ENCODE measurements at places on chromosomes 3 and 15.

DNA sequence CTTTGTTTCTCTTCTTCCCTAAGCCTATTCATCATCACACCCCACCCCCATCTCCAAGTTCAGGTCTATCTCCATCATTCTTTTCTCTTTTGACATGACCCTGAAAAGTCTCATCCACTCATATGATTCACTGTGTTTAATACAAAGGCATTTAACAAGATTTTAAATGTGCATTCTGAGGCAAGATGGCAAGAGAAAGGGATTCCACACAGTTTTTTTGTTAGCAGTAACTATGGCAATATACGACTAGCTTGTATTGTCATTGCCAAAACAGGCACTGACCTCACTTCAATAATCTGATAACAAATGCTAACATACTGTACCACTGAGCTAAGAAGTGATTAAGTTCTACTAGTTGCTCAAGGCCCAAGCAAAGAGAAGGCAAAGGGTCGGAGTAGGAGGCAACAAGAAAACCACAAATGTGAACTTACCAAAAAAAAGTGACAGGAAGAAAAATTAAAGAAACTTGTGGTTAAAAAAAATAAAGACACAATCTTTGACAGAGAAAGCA, 53.2 kb downstream of the FBN1 start:
- no peak for DNase-seq

GRCh38 chr3:161351330-161351729, 20.0 kb downstream of the SPTSSB start:
- no peak for DNase-seq

DNA sequence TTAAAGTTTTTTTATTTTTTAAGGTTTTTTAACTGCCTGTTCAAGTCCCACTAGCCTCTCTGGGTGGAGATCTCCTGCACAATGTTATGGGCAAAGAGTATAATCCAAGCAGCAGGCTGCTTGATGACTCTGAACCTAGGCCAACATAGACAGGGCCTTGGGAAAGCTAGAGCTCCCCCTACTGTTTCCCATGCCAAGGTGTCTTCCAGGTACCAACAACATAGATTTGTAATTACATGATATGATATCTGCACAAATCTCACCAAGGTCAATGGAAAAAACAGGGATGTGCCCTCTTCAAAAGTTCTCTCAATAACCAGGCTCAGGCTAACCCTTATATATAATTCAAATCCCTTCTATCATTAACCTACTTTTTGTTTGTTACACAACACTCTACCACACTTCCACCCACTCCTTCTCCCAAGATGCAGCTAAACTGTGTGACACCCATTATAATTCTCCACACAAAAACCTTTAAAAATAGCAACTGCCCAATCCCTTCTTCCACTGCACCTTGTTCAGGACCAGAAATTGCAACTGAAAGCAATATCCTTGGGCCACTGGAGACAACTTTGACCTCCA, 43.8 kb downstream of the RBM15B start:
- no peak for DNase-seq

- no peak for DNase-seq
Measured at GRCh38 chr15:31013863-31014607, 22.6 kb upstream of the MTMR10 start.

GRCh38 chr3:172568701-172569100, 45.5 kb upstream of the TNFSF10 start:
- DNase-seq, result no peak

DNA sequence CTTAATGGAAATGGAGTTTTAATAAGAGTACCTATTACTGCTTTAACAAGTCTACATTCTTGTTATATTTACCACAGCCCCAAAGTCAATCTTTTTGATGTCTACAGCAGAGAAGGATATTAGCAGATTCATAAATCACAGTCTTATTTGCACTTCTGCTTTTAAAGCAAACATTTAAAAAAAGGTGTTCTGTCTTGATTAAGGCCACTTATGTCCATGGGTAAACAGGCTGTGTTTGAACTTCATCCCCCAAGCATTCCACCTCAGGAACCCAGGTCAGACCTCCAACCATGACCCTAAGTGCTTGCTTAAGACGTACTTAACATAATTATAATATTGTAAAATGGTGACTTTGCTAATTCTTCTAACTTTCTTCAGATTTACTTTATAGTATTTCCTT, 113.4 kb downstream of the CMSS1 start:
- DNase-seq, result no peak

DNA sequence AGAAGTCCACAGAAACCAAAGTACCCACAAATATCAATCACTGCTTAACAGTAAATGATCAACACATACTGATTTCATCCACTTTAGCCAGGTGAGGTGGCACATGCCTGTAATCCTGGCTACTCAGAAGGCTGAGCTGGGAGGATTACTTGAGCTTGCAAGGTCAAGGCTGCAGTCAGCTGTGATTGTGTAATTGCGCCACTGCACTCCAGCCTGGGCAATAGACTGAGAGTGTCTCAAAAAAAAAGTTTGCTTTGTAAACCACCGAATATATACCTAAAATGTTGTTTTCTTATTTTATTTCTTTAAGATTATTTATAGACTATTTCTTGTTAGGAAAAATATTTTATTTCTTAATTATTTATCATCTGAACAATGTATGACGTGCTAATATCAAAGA, 8.7 kb upstream of the ATP13A4 start:
- DNase-seq, result no peak

GRCh38 chr15:64813075-64813474, 12.4 kb downstream of the PIF1 start:
- DNase-seq, result no peak

DNA sequence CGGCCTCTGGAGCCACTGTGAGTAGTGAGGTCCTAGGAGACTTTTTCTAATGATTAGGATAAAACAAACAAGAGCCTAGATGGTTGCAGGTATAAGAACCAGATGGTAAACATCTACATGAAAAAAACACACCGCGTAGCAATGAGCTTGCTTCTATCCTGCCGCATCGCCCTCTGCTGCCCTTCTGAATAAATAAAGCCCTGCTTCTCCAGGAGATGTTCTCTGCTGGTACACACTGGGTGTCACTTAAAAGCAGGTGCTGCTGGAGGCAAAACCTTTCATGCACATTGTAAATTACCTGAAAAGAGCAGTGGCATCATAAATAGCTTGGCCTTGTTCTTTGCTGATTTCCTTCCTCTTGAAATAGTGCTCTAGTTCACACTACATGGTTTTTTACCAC, 164.4 kb upstream of the TOPAZ1 start:
- DNase-seq, result no peak

GRCh38 chr3:75650191-75650590, 13.9 kb upstream of the FRG2C start:
- DNase-seq, result no peak

DNA sequence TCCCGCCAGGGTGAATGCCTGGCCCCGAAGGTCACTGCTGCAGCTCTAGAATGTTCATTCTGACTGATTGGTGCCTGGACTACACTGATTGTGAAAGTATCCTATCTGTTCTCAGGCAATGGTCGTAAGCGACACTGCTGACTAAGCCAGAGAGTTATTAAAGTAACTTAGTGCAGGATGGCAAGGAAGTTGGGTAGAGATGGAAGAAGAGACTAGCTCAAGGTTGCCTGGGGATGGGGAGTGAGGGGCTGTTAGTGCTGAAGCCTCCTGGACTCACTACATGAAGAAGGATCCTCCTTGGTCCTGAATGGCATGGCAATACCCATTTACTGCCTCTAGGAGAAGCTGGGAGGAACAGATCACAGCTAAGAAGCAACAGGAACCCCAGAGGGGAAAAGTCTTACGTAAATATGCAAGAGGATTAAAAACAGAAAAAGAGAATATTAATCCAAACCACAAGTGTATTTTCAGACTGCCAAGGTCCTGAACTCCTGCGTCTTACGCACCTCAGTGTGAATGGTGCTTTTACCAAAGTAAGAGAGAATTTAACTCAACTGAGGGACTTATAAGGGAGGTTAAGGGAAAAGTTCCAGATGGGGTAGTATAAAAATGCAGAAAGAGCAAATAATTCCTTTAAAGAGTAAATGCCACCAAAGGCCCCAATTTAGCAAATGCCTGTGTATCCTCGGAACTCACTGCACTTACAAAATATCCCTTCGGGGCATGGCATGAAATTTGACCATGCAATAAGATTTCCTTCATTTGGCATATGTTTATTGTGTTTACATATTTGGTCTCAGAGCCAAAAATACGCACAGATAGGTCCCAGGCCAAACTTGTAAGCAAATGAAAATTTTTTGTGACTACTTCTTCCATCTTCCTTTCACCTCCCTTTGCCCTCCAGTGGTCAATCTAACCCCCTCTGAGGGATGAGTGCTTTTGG, 64.0 kb upstream of the DGKG start:
- no peak for DNase-seq

- no peak for DNase-seq
Measured at GRCh38 chr3:189340680-189341460, 169.1 kb downstream of the TPRG1 start.

GRCh38 chr3:120348065-120348990, 826 bp downstream of the LRRC58 start:
- no peak for DNase-seq

- no peak for DNase-seq
Measured at GRCh38 chr3:33124638-33125037, 10.8 kb downstream of the CRTAP start.

DNA sequence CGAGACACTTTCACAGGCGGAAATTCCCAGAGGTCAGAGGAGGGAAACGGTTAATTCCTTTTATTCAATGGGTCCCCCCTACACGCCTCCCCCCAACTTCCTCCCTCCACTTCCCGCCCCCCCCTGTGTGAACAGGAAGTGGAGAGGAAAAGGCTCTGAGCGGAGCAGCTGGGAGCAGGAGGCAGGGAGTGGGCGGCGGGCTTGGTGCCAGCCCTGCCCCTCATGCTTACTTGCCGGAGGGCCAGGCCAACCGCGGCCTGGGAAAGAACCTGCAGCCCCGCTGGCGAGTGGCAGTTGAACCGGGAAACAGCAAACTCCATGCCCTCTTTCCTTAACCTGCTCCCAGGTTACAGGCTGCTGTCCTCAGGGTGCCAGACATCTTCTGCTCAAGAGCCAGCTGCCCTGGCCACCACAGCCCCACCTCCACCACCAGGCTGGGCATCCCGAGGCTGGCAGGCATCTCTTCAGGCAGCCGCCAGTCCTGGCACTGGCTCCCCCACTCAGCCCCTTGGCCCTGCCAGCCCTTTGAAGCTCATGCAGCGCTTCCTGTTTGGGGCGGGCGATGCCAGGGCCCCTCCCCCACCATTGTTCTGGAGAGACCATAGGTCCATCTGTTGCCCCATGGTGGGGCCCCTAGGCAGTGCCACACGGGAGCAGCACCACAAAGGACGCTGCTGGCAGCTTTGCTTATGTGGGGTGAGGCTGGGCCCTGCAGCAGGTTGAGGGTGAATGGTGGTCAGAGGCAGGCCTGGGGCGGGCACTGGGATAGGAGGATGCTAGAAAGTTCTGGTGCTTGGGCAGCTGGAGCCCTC, 12.9 kb downstream of the VPS18 start:
- DNase-seq, result no peak

GRCh38 chr15:55742927-55743728, at the start of gene PRTG:
Gene PRTG (minus strand): TSS chr15:55743152. CDS start chr15:55742931, 221 bp downstream.
- no peak for DNase-seq

DNA sequence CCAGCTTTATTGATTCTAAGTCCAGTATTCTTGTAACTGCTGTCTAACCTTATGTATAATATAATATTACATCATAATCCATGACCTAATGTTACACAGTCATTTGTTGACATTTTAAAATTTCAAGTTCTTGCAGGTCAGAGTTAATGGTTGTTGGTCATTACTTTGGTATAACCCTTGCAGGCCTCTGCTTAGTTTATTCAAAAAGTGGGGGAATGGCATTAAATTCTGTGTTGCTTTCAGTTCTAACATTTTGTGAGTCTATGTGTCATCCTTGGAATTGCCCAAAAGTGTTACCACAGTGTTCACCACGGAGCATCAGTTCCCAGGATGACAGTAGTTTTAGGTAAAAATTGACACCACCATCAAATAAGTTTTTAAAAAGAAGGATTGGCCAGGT, 174.8 kb upstream of the BCL6 start:
- DNase-seq, result no peak

DNA sequence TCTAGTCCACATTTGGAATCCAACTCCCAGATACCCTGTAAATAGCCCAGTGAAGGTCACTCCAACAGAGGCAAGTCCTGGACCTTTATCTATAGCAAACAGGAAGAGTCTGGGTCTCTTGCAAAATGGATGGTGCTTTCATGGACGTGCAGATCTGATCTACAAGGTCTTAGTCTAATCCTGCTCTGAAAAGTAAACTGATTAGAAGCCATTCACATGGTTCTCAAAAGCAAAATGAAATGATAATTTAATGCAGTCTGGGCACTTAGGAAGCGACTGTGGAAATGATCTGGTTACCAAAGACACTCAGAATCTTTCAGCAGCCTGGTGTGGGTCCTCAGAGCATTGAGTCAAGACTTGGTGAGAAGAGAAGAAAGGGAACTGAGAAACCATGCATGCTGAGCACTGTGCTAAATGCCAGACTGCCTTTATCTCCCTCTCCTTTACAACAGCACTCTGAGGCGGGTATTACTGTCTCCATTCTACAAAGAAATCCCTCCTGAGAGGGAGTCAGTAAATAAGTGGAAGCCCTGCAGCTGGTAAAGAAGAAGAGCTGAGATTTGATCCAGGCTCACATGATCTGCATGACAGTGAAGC, 29.0 kb downstream of the AQP9 start:
- DNase-seq, result no peak

DNA sequence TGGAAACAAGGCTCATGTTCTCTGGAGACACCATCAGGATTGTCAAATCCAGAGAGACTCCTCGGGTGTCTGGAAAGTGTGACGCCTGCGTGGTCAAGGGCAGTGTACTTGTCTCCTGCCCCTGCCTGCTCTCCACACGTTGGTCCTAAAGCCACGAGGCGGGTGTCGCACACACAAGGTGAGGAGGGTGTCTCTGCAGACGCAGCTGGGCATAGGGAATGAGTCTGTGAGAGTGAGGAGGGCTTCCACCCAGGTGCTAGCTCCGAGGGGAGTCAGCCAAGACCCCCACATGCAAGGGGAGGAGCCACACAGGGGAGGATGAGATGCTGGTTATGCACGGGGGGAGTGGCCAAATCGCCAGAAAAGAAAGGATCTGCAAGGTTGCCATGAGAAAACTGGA, 27.9 kb upstream of the OCA2 start:
- DNase-seq, result no peak

Data from esophagus squamous epithelium (tissue), 5 donors.